Activated T-helper 1 cell treated with anti-CD3 and anti-CD28 coated beads, Interleukin-2, amount 50 U/mL, for 16 hours (primary cell): ENCODE measurements at places on chromosomes 12 and 14.

GRCh38 chr14:105144666-105145380, 23.8 kb downstream of the JAG2 start:
- DNase-seq, result no peak

GRCh38 chr12:53380104-53380793, at the start of gene SP1:
Gene SP1 (plus strand): TSS chr12:53380176. CDS start chr12:53380292, 116 bp downstream.
- peak; percentile 99 for DNase-seq

GRCh38 chr14:55963295-55963694, 154.9 kb upstream of the PELI2 start:
- DNase-seq, result no peak

GRCh38 chr12:116490471-116490870, 68.7 kb upstream of the MAP1LC3B2 start:
- no peak for DNase-seq

GRCh38 chr14:96089401-96089800, 50.2 kb downstream of the C14orf132 start:
- no peak for DNase-seq

GRCh38 chr14:86015941-86016340, 486.0 kb downstream of the FLRT2 start:
- no peak for DNase-seq

DNA sequence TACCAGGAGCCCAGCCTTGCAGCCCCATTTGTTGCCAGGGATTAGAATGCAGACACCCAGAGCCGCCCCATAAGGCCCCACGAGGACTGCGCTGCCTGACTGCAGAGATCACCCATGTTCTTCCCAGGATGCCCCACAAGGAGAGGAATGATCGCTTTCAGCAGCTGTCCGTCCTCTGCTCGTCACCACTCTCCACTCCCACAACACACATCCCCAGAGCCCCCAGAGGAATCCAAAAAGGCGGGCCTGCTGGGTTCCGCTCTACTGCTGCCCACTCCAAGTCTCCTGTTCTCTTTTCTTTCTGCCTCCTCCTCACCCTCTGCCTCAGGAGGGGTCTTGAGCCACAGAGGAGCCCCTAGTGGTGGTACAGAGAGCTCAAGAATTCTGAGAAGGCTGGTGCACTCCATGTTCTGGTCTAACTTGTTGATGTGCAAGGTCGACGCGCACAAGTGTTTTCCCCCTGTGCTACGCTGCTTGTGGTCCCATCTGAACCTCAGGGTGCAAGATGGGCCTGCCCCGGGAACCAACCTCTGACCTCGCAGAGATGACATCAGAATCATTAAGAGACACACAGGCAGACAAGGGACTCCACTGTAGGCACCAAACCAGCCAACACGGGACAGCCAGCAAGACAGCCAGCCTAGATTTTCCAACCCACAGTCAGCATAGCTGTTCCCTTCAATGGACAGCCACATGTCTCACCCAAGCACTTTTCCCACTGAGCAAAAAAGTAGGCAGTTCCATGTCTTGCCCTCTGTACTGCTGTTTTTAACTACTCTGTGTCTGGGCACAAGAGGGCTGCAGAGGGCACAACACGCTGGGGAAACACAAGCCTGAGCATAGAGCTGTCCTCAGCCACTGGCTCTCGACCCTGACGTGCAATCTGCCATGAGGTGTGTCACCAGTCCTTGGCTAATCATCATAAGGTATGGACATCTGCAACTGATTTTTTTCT, 29.9 kb downstream of the PXN start:
- DNase-seq, result no peak

DNA sequence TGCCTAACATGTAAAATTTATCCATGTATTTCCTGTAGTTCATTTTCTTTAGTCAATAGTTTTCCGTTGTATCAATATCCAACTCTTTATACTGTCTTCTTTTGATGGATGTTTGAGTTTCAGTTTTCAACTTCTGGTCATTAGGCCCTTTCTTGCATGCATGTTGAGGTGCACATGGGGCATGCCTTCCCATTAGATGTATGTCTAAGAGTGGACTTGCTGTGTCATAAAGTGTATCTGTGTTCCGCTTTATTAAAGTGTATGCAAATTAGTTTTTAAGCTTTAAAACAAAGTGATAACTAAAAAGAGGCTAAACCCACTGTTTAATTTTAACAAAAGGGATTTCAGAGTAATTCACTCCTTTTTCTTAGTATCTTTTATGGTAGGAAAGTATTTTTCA, 441.1 kb downstream of the PCNX1 start:
- no peak for DNase-seq

DNA sequence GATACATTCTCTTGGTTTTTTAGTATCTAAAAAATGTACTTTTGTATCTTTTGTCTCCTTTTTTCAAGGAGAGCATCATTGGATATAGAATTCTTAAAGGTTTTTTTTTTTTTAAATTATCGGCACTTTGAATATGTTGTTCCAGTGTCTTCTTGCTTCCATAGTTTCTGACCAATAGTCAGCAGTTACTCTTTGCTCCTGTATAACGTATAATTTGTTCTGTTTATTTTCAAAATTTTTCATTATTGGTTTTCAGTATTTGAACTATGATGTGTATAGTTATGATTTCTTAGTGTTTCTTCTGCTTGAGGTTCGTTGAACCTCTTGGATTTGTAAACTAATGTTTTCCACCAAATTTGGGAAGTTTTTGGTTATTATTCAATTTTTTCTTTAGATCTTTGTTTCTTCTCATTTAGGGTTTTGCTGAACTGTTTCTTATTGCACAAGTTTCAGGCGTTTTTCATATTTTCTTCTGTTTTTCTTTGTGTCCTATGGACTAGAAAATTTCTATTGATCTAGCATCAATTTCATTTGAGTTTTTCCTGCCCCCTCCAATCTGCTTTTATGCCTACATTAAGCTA, 93.9 kb downstream of the PLBD1 start:
- no peak for DNase-seq

DNA sequence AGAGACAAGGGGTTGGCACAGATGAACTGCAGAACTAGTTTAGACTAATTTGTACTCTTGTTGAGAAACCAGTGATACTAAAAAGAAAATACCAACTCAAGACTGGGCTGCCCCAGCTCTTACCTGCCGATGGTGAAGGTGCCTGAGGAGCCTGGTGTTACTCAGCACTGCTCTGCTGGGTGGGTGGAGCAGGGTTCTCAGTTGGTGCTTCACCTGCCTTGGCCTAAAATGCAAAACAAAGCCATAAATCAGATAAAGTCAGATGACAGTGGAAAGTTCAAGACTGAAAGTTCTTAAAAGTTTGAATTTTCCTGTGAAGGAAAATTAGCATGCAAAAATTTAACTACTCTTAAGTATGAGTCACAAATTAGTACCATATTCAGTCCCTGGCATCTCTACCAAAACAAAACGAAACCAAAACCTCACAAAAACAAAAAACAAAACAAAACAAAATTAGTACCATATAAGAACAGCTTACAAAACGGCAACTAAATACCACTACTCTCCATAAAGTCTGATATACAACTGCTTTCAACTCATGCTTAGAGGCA, 21.9 kb downstream of the YBX3 start:
- DNase-seq, result no peak

- DNase-seq, result no peak
These were observed 3.6 kb downstream of the KRT83 start for GRCh38 chr12:52317468-52318052.

- DNase-seq, result no peak
These were observed at the start of gene DLK1 for GRCh38 chr14:100726550-100727085. Gene DLK1 (plus strand): TSS chr14:100726892. CDS start chr14:100727069, 177 bp downstream.

DNA sequence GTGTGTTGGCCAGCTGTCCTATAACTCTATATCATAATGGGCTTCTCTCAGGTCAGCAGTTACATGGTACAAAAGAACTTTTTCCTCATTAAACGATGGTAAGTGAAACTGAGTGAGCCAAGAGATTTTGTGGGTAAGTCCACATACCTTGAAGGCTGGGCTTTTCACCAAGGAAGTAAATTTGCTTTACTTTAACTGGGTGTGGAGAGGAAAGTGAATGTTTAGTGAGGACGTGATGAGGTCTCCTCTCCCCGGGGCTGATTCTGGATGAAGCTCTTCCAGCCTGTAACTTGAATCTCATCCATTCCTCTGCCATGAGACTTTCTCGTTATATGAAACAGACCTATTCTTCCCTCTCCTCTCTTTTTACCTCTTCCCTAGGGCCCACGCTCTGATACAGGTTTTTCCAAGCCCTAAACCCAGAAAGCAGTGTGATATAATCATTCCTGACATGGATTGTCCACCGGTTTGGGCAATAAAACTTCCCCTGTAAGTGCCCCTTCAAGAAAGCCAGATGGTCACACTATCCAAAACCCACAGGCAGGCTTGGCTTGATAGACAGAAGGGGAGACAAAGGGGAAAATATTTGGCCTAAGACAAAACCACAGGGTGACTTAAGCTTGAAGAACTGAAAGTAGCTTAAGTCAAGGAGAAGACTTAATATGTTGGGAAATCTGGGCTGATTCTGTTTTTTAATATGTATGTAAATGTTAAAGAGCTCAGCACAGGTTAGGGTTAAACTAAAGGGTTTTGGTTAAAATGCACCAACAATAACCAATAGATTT, 50.3 kb downstream of the CIT start:
- DNase-seq, result no peak

- DNase-seq, result no peak
These were observed 134.3 kb upstream of the CNTN1 start for GRCh38 chr12:40557980-40558379.

- DNase-seq, result no peak
These were observed 242.2 kb downstream of the SOX5 start for GRCh38 chr12:23707270-23707669.
